H4 (cell line): ENCODE measurements at places on chromosomes 2 and 18. TPM values are rescaled to one million over a fixed set of nuclear protein-coding genes. Genes with fewer than 3 reads are reported as not detected.
A peak's percentile ranks its signal among the peaks of the same experiment; 100 is the strongest.

- no peak for DNase-seq
Measured at GRCh38 chr18:74617486-74617885, 19.8 kb downstream of the ZNF407 start.

- no peak for DNase-seq
Measured at GRCh38 chr2:71130905-71131244, 441 bp downstream of the MPHOSPH10 start.

- DNase-seq = peak; percentile 92
Measured at GRCh38 chr2:237223201-237223861, 137.6 kb downstream of the COPS8 start.

- DNase-seq = no peak
Measured at GRCh38 chr2:47645246-47645645, 137.7 kb upstream of the MSH6 start.

DNA sequence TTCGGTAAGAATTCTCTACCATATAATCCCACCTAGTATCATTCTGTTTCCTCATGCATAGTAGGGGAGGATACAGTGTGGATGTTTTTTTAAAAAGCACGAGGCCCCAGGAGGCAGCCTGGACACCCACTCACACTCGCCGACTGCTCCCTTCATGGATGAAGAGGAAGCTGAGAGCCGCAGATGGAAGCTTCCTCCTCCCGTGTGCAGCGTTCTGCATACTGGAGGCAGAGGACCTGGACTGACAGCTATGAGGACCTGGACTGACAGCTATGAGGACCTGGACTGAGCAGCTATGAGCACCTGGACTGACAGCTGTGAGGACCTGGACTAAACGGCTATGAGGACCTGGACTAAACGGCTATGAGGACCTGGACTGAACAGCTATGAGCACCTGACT is 234.4 kb downstream of the NDUFA10 start:
- no peak for DNase-seq

DNA sequence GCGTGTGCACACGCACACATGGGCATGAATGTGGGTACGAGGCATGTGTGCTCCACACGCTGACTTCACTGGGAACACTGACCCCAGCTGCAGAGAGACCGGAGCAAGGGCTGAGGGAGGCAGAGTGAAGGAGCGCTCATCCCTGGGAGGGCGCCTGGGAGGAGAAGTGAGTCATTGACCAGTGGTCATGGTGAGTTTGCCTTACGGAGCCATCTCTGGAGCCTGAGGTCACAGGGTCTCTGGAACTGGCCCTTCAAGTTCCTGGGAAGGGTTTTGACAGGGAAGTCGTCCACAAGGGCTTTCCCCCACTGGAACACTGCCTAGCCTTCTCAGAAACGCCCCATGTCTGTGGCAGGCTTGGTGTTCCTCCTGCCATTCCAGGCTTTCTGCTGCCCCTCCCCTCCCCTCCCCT is 14.3 kb upstream of the TMEM185B start:
- peak; percentile 34 for DNase-seq

GRCh38 chr2:218645126-218645525 is 14.3 kb downstream of the ZNF142 start:
- DNase-seq = no peak

GRCh38 chr2:45904267-45904945 is 252.9 kb downstream of the PRKCE start:
- DNase-seq = no peak

GRCh38 chr2:186484062-186484735 is 1.9 kb upstream of the ZC3H15 start:
- no peak for DNase-seq

SP5 gene
- not detected in 2 replicates for total RNA-seq
